Posterior vena cava (tissue), 2 donors: ENCODE measurements at places on chromosomes 12 and 14. TPM values are rescaled to one million over a fixed set of nuclear protein-coding genes. Genes with fewer than 3 reads are reported as not detected.

GRCh38 chr12:92488735-92489134 is 214.1 kb upstream of the PLEKHG7 start:
- no peak for DNase-seq

- no peak for DNase-seq
These were observed 411.8 kb downstream of the NPAS3 start for GRCh38 chr14:33350366-33350990.

DNA sequence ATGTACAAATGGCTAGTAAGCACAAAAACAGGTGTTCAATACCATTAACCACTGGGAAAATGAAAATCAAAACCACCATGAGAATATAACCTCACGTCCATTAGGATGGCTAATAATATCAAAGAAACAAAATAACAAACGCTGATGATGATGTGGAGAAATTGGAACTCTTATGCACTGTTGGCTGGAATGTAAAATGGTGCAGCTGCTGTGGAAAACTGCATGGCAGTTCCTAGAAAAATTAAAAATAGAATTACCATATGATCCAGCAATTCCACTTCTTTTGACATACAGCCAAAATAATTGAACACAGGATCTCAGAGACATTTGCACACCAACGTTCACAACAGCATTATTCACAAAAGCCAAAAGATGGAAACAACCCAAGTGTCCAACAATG is 51.5 kb downstream of the TMPRSS12 start:
- no peak for DNase-seq

DNA sequence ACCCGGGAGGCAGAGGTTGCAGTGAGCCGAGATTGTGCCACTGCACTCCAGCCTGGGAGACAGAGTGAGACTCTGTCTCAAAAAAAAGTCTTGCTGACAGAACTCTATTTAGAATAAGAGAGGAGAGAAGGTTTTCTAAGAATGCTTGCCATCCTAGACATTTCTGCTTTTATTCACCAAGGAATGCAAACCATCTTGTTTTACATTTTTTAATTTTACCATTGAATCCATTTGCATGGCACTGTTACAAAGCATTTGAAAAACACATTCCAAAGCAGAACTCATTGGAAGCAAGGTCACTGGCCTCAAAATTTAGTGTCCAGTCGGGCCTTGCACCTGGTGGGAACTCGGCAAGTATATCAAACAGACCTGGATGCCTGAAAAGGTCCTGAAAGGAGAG is 44.2 kb upstream of the RASSF3 start:
- no peak for DNase-seq

DNA sequence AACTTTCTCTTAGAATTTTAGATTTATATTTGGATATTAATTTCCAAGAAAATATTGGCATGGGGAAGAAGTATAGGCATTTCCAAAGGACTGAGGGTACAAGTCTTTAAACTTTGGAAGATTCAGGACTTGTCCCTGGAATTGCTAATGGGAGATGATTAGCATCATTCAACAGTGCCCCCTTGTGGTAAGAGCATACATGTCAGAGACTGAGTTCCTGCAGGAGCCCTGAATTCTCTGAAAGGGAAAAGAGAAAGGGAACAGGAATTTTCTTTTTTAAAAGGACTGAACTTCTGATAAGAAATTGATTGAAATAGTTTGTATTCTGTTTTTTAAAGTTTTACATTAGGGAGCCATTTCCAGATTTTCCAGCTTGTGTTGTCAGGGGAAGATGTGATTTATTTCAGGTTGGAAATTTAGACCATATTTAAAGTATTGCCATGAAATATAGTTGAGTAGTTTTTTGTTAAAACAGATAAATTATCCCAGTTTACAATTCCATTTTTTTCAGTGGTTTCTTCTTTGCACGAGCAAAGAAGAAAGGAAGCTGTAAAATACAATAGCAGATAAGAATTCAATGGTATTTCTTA is 44.0 kb upstream of the REP15 start:
- no peak for DNase-seq

GRCh38 chr12:19376691-19377090 is 62.6 kb upstream of the AEBP2 start:
- no peak for DNase-seq

DNA sequence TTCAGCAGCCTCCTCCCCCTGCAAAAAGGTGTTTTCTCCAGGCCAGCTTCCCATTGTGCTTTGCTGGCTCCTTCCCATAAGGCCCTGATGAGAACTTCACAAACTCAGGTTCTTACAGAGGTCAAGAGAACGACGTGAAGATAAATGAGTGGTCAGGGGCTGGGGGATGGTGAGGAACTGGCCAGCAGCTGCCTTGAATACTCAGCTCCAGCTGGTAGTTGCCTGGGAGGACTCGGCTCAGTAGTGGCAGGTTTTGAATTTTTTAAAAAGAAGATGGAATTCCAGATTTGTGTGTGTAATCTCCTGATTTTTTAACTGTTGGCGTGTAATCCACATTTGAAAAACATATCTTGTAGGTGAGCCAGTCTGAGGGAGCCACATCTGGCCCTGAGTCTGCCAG is 5.9 kb downstream of the DDX55 start:
- DNase-seq = no peak

- no peak for DNase-seq
These were observed 77.6 kb downstream of the MOK start for GRCh38 chr14:102227184-102227964.

- DNase-seq = no peak
These were observed 10.1 kb upstream of the NT5DC3 start for GRCh38 chr12:103851127-103851526.

- no peak for DNase-seq
These were observed 98.7 kb downstream of the WIF1 start for GRCh38 chr12:65022421-65022820.

GRCh38 chr14:92314182-92314581 is 8.8 kb upstream of the SLC24A4 start:
- peak; percentile 14 for DNase-seq

DNA sequence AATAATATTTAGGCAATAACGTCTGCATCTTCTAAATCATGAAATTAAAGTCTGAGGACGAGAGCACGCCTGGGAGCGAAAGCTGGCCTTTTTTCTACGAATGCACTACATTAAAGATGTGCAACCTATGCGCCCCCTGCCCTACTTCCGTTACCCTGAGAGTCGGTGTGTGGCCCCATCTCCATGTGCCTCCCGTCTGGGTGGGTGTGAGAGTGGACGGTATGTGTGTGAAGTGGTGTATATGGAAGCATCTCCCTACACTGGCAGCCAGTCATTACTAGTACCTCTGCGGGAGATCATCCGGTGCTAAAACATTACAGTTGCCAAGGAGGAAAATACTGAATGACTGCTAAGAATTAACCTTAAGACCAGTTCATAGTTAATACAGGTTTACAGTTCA is 19.3 kb downstream of the CKB start:
- peak; percentile 61 for DNase-seq

DNA sequence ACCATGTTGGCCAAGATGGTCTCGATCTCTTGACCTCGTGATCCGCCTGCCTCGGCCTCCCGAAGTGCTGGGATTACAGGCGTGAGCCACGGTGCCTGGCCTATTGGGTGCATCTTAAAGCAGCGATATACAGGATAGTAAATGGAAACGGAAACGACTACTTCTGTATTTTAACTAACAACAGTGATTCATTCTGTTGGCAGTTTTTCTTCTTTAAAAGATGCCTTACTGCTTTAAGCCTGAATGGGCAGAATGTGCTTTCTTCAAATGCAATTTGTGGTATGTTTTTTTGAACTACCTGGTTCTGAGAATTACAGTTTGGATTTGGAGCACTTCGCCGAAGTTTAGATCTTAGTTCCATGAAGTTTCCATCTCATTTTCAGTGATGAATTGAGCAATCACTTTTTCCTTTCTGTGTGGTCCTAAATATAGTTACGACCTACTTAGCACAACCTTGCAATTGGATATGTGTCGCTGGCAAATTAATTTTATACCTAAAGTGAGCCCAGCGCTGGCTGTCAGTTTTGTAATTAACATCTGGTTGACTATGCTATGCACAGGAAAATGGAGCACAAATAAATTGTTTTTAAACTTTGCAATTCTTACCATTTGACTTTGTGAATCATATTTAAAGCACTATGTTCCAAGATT is 53.6 kb upstream of the EIF5 start:
- DNase-seq = peak; percentile 9

DNA sequence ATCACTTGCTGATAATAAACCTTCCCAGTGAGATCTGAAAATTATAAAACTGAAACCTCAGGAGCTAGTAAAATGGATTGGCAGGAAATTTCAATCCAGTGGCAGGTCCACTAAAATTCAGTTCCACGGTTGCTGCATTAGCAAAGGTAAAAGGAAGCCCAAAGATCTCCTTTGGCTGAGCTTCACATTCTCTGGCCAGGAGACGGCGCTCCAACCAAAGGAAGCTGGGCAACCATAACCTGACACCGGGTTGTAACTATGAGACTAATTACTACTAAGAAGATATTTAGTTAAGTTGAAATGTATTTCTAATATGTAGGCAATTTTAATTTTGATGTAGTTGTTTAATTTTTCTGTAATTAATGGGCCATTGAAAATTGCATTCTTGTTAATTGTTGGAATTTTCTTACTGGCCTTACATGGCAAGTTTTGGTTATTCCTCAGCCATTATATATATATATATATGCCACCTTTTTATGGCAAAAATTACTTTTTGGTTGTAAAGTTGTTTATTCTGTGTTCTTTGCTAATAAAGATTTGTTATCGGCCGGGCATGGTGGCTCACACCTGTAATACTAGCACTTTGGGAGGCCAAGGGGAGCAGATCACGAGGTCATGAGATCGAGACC is 17.0 kb downstream of the OR8S1 start:
- no peak for DNase-seq

DNA sequence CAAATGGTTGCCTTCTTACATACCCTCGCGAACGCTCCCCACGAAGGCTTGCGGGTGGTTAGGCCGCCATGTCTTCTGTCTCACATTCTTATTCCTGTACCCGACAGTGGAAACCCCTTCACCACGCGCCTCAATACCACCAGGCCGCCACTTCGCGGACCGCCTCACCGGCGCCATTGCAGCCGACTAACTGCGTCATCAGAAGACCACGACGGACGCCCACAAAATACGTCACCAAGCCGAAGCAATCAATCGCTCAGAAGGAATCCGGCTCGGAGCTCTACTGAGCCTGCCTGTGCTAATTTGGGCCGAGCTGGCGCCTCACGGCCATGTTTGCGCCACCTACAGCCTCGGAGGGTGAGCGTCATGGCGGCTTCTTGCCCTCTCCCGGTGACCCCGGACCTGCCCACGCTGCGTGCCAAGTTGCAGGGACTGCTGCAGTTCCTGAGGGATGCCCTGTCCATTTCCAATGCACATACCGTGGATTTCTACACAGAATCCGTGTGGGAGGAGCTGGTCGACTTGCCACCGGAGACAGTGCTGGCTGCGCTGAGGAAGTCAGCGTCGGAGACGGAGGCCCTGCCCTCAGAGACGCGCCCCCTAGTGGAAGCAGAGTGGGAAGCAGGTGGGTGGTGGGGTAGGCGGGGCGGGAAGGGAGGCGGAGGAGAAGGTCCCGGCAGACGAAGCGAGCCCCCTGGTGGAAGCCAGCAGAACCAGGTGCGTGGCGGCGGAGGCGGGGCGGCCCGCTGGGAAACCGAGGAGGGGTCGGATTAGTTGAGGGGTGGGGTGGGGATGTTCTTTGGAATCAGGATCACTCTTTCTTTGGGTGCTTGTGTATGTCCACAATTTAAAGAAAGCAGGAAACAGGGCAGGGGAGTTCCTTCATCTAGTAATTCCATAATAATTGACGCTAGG is at the start of the genes CCDC59 and METTL25:
TSS of gene CCDC59 (minus strand) at position 188 of the 915 bp plus-strand sequence. CDS start at position 177, 11 bp downstream.
TSS of gene METTL25 (plus strand) at position 330 of the 915 bp plus-strand sequence. CDS start at position 367, 37 bp downstream.
- DNase-seq = peak; percentile 98

The TAS2R9 gene
- not detected for total RNA-seq

The ACYP1 gene
- total RNA-seq = 11.5 TPM

The WSCD2 gene
- 17.8 TPM for total RNA-seq

The GDF3 gene
- 1.5 TPM for total RNA-seq

The FAM90A1 gene
- 0.23 TPM for total RNA-seq

The EEA1 gene
- 48.2 TPM for total RNA-seq

The HHIPL1 gene
- 11.6 TPM for total RNA-seq
